ENCODE measurements at places on chromosomes 3 and 15. TPM values are rescaled to one million over a fixed set of nuclear protein-coding genes. Genes with fewer than 3 reads are reported as not detected.

DNA sequence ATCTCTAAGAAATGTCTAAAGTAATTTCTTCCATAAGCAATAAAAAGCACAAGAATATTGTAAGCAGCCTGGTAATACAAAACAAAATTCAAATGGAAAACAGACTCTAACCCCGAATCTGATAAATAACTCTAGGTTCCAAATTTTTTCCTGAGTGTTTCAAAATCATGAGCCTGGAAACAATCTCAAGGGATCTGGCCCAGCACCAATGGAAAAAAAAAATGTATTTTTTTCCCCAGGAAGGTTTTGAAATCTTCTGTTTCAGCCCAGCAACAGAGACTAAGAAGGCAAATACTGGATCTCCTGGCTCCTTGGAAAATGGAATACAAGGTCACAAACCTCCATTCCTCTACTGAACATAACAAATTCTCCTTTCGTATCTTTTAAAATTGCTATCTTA, 13.0 kb downstream of the TBC1D2B start:
- peaks cover 68% of the 10 kb centered on the region for H3K4me1 ChIP-seq
- no peaks in the 10 kb centered on the region for H3K36me3 ChIP-seq
- no peak for DNase-seq
- H3K27me3 ChIP-seq: no peaks in the 10 kb centered on the region

DNA sequence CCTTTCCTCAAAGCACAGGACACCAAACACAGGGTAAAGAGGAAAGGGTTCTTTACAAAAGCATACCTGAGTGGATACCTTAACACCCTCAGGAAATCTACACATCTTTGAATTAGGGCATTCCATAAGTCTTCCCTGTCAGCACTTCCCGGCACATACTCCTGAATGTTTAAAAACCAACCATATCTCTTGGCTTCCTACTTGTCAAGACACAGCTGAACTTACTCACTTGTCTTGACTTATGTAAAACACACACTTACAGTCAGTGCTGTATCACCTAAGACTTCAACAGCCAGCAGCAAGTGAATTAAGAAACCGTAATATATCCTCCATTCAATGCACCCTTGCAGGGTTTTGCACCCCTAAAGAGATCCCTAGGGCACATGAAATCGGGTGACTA, 17.5 kb downstream of the IL1RAP start:
- no peak overlapping the region for H3K27ac ChIP-seq
- H3K27me3 ChIP-seq: no peaks in the 10 kb centered on the region

- no peak for DNase-seq
- H3K4me1 ChIP-seq: peaks cover 20% of the 10 kb centered on the region
- H3K4me3 ChIP-seq: no peak overlapping the region
- H3K27me3 ChIP-seq: no peaks in the 10 kb centered on the region
- H3K36me3 ChIP-seq: no peaks in the 10 kb centered on the region
Observed at GRCh38 chr15:70766597-70766996, 3.2 kb upstream of the UACA start.

DNA sequence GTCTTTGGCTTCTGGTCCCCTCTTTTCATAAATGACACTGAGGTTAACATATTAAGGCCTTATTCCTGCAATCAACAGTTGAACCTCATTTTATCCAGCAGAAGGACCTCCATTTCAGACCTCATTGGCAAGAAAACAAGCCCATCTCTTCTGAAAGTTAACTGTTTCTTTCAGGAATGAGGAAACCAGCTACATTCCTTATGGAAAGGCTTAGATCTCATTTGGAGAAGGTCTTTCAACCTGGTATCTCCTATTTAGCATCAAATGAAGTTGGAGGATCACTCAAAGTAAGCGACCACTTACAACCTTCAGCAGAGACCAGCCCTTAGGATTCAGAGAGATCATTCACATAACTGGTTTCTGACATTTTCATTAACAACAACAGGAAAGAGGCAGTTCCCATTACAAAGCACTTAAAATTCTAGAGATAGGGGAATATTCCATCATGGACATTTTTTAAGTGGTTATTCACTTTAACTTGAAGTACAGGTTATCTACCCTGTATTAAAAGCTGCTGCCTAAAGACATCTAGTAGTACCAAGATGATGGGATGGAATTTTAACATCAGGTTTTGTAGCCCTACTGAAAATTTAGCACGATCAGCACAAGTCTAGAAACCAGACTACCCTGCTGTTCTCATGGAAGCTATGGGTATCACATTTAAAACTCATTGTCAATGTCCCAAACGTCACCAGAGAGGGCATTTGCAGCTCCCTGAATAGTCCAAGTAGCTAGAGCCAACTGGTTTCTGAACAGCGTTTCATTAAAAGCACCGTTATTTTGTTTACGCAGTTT, 30.4 kb downstream of the TFRC start:
- no peak for DNase-seq
- peaks cover 43% of the 10 kb centered on the region for H3K36me3 ChIP-seq
- H3K4me3 ChIP-seq: no peak overlapping the region
- no peak overlapping the region for H3K27ac ChIP-seq
- H3K4me1 ChIP-seq: no peaks in the 10 kb centered on the region

GRCh38 chr3:195773956-195774537, 37.7 kb downstream of the MUC4 start:
- no peaks in the 10 kb centered on the region for H3K36me3 ChIP-seq
- H3K27ac ChIP-seq: no peak overlapping the region
- no peak for DNase-seq
- no peaks in the 10 kb centered on the region for H3K27me3 ChIP-seq
- H3K4me1 ChIP-seq: no peaks in the 10 kb centered on the region

DNA sequence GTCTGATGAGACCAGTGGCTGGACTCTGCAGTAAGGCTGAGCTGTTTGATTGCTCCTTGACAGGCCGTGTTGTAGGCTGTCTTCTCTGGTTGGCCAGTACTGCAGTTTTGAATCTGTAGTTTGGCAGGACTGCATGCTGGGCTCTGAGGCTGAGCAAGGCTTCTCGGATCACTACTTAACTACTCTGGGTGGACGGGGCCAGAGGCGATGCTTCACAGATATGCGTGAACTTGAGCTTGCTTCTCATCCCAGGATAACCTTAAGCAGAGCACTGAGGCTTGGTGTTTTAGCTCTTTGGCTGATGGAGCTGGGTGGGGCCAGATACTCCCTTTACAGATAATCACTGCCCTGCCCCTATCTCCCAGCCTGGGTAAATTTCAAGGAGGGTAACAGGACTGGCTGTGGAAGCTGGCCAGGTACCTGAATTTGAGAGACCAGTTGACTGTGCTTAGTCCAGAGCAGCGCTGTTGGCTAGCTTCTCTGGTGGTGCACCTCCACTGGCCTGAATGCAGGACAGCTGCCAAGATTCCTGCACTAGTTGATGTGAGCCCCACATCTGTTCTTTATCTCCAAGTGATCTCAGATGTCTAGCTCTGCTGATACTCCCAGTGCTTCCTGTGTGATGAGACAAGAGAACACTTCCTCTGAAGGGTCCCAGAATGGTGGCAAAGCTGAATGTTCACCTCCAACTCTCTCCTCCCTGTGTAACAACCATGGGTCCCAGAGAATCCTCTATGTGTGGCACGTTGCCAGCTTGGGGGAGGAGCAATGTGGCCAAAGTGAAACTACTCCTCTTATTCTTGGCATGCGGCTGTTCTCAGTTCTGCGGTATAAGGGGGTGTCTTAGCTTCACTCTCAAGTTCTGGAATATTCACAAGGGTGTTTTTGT, 37.9 kb downstream of the RPL39L start:
- H3K27me3 ChIP-seq: no peaks in the 10 kb centered on the region
- peak; percentile 57 for DNase-seq
- peaks cover 50% of the 10 kb centered on the region for H3K4me1 ChIP-seq
- H3K36me3 ChIP-seq: no peaks in the 10 kb centered on the region

DNA sequence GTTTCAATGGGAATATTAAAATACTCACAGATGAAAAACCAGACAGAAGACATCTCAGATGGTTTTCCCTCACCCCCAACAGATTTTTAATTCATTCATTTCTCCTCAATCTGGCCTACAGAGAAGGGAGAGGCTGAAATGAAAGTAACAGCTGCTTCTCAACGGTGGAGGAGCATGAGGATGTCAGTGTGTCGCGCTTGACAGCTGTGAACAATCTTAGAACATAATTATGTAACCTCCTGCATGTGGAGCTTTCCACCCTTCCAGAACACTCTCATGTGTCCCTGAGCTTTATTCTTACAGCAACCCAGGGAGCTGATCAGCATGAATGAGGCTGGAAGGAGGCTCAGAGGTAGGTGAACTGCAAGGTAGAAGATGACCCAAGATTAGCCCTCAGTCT, 52.7 kb downstream of the MB21D2 start:
- no peaks in the 10 kb centered on the region for H3K36me3 ChIP-seq
- H3K27ac ChIP-seq: no peak overlapping the region
- no peaks in the 10 kb centered on the region for H3K27me3 ChIP-seq
- no peak for DNase-seq

- H3K27me3 ChIP-seq: no peaks in the 10 kb centered on the region
- H3K4me1 ChIP-seq: no peaks in the 10 kb centered on the region
- H3K27ac ChIP-seq: no peak overlapping the region
- H3K36me3 ChIP-seq: no peaks in the 10 kb centered on the region
- DNase-seq: no peak
Observed at GRCh38 chr3:154656486-154656885, 226.5 kb upstream of the GPR149 start.

- H3K36me3 ChIP-seq: no peaks in the 10 kb centered on the region
- H3K27ac ChIP-seq: no peak overlapping the region
- no peak for DNase-seq
- H3K4me3 ChIP-seq: no peak overlapping the region
- peaks cover 7% of the 10 kb centered on the region for H3K4me1 ChIP-seq
Observed at GRCh38 chr3:17423786-17424536, 318.5 kb downstream of the TBC1D5 start.

- no peaks in the 10 kb centered on the region for H3K27me3 ChIP-seq
- no peak overlapping the region for H3K4me3 ChIP-seq
- no peaks in the 10 kb centered on the region for H3K4me1 ChIP-seq
Observed at GRCh38 chr3:182259579-182259978, 533.7 kb upstream of the ATP11B start.

GRCh38 chr15:67880651-67881182, 40.9 kb upstream of the RNU6-1 start:
- H3K36me3 ChIP-seq: no peaks in the 10 kb centered on the region
- H3K4me3 ChIP-seq: no peak overlapping the region
- no peaks in the 10 kb centered on the region for H3K27me3 ChIP-seq
- H3K27ac ChIP-seq: no peak overlapping the region
- no peak for DNase-seq

DNA sequence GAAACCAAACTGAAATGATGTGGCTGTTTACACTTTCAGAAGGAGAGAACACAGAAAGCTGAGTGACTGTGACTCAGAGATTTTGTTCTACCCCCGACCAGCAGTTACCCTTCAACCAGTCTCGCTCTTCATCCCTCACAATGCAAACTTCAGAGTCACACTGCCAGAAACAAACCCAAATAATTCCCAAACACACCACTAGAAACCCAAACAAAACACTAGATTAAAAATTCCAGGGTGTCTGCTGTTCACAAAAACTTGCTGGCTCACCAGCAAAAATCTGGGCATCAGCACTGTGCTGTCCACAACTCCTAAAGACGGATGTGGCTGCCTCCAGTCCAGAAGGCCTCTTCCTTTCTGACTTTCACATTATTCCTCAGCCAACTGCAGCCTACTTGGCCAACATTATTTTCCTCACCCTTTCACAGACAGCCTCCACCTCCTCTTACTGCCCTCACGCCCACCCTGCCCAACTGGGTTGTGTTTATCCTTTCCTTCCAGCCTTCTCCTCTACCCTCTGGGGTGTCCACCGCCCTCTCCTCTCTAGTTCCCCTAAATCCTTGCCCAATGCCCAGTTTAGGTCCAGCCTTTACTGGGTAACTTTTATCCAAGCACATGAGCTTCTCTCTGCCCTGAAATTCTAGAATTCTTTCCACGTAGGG, 71.4 kb downstream of the MECOM start:
- H3K27ac ChIP-seq: peak overlapping the region; percentile 80
- DNase-seq: no peak
- H3K4me3 ChIP-seq: peak overlapping the region; percentile 51
- H3K4me1 ChIP-seq: peaks cover 5% of the 10 kb centered on the region
- no peaks in the 10 kb centered on the region for H3K36me3 ChIP-seq

DNA sequence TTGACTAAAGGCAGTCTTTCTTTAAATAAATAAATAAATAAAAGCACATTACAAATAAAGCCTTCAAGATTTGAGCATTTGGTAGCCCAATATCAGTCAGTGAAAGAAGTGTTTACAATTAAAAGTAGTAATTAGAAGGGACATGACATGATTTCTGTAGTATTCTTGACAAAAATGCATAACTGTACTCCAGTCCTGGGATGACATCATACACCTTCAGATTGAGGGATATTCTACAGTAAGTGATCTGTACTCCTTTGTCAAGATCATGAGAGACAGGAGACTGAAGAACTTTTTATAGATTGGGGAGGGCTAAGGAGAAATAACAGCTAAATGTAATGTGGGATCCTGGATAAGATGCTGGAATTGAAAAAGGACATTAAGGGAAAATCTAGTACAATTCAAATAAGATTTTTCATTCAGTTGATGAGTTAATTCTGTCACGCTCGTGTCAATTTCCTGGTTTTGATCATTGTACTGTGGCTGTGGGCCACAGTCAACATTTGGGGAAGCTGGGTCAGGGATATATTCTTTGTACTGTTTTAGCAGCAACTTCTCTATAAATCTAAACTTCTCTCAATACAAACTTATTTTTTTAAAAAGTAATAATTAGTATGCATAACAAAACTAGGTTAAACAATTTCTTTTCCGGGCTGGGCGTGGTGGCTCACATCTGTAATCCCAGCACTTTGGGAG, 314.8 kb downstream of the PTPRG start:
- peaks cover 59% of the 10 kb centered on the region for H3K4me1 ChIP-seq
- H3K36me3 ChIP-seq: no peaks in the 10 kb centered on the region
- H3K4me3 ChIP-seq: no peak overlapping the region
- H3K27me3 ChIP-seq: no peaks in the 10 kb centered on the region

DNA sequence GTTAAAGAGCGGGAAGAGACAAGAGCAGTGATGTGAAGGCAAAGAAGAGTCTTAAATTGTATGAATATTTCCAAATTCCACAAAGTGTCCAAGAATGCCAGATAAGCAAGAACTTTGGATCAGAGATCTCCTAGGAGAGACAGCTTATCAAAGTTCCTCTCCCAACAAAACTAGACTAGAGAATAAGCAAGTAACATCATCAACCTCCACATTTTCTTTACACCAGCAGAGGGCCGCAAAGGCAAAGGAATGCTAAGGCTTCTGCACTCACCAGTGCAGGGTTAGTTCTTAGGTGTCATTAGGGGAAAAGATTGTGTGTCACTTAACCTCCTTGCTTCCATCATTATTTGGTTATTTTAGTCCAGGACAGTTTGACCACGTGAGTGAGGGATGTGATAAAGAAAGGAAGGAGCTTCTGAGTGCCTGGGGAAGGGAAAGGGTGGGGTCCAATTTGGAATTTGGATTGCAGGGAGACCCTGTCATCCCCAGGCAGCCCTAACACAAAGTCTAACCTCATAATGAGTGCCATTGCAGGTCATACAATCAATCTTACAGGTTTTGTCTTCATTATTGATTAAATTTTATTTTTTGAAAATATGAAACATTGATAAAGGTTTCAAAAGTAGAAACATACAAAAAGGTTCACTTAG, 7.5 kb upstream of the CMTM6 start:
- no peak for DNase-seq
- no peaks in the 10 kb centered on the region for H3K27me3 ChIP-seq
- no peak overlapping the region for H3K27ac ChIP-seq
- H3K4me1 ChIP-seq: no peaks in the 10 kb centered on the region

- H3K4me1 ChIP-seq: peaks cover 10% of the 10 kb centered on the region
- no peak overlapping the region for H3K4me3 ChIP-seq
- H3K36me3 ChIP-seq: no peaks in the 10 kb centered on the region
- DNase-seq: no peak
- H3K27ac ChIP-seq: no peak overlapping the region
Observed at GRCh38 chr15:63476229-63476632, 28.2 kb upstream of the USP3 start.

Gene TRIM42
- not detected for total RNA-seq

Gene ARF4
- total RNA-seq: 136 TPM

Gene OIP5
- total RNA-seq: not detected

Gene GOLGA6D
- total RNA-seq: not detected

Gene ZNF660
- total RNA-seq: 6.4 TPM

Gene LRRFIP2
- total RNA-seq: 98.8 TPM

Gene IQCH
- total RNA-seq: 2.3 TPM

Gene ALDH1A3
- total RNA-seq: 3.2 TPM

Gene HEMK1
- 5.4 TPM for total RNA-seq

All from thoracic aorta (tissue), 2 donors.